ENCODE measurements at places on chromosomes 5 and 9. TPM values are rescaled to one million over a fixed set of nuclear protein-coding genes. Genes with fewer than 3 reads are reported as not detected.

GRCh38 chr5:147445090-147445489 lies 64.8 kb downstream of the DPYSL3 start:
- no peak for DNase-seq

- no peak for DNase-seq
Measured at GRCh38 chr5:8805653-8806052, 740.2 kb downstream of the SEMA5A start.

- DNase-seq: no peak
Measured at GRCh38 chr9:110640736-110641135, 27.9 kb upstream of the MUSK start.

DNA sequence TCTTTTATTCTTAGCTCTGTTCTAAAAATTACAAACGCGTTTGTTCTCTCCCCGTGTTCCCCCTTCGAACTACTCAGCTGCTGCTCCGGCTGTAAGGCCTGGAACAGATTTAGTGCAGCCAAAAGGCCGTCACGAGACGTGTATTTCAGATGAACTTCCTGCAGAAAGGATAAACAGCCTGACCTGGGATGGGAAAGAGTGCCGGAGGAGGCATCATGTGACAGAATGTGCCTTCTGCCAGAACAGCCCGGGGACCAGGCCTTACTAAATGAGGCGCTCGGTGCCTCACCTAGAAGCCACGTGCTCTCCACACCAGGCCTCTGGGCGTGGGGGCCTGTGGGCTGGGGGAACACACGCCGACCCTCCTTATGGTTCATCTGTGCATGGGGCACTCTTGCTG lies 94.7 kb downstream of the PPARGC1B start:
- DNase-seq: no peak

GRCh38 chr9:117043159-117043558 lies 356.1 kb downstream of the TRIM32 start:
- DNase-seq: no peak

DNA sequence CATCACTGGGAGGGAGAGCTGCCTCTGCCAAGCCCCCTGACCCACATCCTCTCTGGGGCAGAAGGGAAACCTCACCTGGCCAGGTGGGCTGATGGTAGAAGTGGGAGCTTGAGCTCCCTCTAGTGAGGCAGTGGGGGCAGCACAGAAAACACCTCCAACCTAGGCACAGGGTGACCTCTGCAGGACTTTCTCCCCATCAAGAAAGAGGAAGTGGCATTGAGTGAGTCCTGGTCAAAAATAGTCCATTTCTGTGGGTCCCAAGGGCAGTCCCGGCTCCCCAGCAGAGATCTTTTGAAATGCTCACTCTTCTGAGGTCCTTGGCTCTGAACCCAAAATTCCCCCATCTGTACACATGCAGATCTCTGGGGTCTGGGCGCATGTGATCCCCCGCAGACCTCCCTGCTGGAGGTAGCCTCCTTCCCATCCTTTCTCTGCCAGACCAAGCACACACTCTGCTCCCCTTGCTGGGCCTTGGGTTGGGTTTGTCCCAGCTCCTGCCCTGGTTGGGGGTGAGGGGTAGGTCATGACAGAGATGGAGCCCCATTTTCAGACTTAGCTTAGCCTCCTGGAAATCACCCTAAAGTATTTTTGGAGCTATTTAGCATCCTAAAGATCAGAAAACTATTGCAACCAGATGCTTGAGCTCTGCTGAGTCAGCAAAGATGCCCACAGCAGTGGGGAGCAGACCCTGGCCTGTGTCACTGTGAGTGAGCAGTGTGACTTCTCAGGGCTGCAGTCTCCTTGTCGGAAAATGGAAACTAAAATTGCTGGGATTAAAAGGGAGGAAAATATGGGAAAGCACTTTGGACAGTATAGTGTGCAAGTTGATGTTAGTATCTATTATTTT lies 41.6 kb upstream of the LCP2 start:
- peak; percentile 76 for DNase-seq

- no peak for DNase-seq
Measured at GRCh38 chr5:44257221-44257620, 132.0 kb downstream of the FGF10 start.

DNA sequence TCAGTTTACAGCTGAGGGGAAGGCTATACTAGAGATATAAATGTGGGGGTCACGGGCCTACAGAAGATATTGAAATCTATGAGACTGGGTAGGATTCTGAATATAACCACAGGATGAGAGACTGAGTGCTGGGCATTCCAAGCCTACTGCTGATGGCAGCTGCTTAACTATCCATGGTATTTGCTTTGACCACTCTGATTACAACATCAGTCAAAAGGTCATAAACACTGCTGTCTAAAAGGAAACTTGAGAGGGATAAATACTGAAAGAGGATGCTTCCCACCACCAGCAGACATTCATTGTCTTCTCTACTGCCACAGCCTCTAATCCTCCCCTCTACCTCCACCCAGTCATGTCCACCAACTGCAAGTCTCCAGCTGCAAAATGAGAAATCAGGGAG lies 3.8 kb downstream of the ZNF622 start:
- no peak for DNase-seq

DNA sequence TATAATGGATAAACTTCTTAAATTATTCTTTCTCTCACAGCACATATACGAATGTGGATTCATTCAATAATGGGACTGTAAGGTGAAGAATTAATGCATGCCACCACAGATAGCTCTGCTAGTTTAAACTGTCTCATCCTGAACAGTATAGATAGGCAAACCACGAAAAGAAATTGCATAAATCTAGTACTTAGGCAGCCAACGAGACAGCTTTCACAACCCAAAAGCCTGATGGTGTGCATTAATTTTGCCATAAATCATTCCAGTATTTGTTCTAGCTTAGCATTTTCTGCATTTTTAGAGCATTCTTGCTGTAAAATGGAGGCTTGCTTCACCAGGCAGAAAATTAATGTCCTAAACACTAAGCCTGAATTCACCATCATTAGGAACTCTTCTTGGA lies 834.2 kb upstream of the DMAC1 start:
- no peak for DNase-seq

GRCh38 chr5:73861313-73861988 lies 235.5 kb downstream of the ARHGEF28 start:
- DNase-seq: no peak

DNA sequence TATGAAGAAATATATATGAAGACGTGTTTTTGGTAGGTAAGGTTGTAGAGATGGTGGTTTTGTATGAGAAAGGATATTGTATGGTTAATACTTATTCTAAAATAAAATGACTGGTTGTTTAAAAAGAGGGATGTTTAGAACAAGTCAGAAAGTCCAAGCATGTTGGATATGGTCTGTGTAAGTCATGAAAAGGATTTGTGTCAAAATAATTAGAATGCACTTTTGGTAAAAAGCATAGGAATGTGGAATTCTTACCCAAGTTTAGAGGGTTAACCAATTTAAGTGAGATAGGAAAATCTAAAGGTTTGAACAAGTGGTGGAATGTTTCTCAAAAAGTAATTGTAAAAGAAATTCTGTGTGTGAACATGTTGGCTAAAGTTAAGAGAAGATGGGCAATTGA lies 1556.5 kb upstream of the C9orf72 start:
- DNase-seq: no peak

- no peak for DNase-seq
Measured at GRCh38 chr9:79936336-79936735, 364.6 kb downstream of the TLE4 start.

GRCh38 chr5:10485142-10485795 lies 43.6 kb downstream of the ROPN1L start:
- peak; percentile 71 for DNase-seq

- DNase-seq: no peak
Measured at GRCh38 chr9:129640871-129641749, 841 bp downstream of the ASB6 start.

DNA sequence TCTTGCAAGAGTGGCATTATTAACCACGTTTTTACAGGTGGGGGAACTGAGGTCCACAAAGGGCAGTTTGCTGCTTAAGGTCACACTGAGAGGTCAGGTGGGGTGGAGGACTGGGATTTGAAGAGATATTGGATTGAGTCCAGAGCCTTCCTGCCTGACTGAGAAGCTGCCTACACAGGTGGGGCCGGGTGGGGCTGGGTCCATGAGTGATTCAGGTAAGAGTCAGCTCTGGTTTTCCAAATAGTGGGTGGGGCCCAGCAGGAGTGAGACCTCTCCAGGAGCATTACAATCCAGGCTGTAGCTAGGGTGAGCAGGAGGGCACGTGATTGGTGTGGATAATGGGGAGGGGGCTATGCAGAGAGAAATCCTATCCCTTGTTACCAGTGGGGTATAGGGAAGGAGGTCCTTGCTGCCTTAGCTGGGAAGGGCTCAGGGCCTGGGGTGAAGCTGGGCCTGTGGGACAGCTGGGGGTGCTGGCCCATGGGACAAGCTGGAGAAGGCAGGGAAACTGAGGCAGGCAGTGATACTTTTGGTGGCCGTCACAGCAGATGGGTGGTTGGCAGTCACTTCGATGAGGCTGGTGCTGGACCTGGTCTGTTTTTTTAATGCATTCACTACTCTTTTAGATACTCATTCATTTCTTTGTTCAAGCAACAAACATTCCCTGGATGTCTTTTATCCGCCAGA lies 2.9 kb upstream of the PTGS1 start:
- DNase-seq: no peak

DNA sequence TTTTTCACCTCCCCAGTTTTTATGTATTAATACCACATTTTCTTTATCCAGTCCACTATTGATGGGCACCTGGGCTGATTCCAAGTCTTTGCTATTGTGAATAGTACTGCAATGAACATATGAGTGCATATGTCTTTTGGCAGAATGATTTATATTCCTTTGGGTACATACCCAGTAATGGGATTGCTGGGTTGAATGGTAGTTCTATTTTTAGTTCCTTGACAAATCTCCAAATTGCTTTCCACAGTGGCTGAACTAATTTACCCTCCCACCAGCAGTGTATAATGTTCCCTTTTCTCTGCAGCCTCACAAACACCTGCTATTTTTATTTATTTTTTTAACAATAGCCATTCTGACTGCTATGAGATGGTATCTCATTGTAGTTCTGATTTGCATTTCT lies 340.2 kb downstream of the ADAMTS6 start:
- no peak for DNase-seq

The ADGRV1 gene
- total RNA-seq: 55.4 TPM

The ZDHHC11 gene
- total RNA-seq: 37.6 TPM

The ANXA2R gene
- 0.20 TPM for total RNA-seq

The MRPL22 gene
- total RNA-seq: 74.3 TPM

The SLC36A2 gene
- total RNA-seq: 0.07 TPM
